ENCODE measurements at places on chromosomes 1 and 21.

- DNase-seq: peak; percentile 74
Observed at GRCh38 chr1:76390456-76390855, 315.9 kb downstream of the ST6GALNAC3 start.

- DNase-seq: no peak
Observed at GRCh38 chr1:229254910-229255541, 15.9 kb upstream of the RAB4A start.

- no peak for DNase-seq
Observed at GRCh38 chr1:41533016-41533730, 48.7 kb upstream of the EDN2 start.

GRCh38 chr1:16235347-16235746, 1.6 kb downstream of the CPLANE2 start:
- DNase-seq: no peak

- DNase-seq: peak; percentile 31
Observed at GRCh38 chr1:156160743-156161171, 7.4 kb downstream of the SEMA4A start.
